ENCODE measurements at places on chromosomes 7 and 10.

GRCh38 chr10:4315551-4315950 lies 510.5 kb upstream of the AKR1E2 start:
- no peak for DNase-seq
- no peak overlapping the region for H3K4me3 ChIP-seq
- no peaks in the 10 kb centered on the region for H3K36me3 ChIP-seq
- H3K27ac ChIP-seq, result no peak overlapping the region
- no peaks in the 10 kb centered on the region for H3K4me1 ChIP-seq

- no peak overlapping the region for H3K27ac ChIP-seq
- no peak for DNase-seq
- no peaks in the 10 kb centered on the region for H3K27me3 ChIP-seq
- no peak overlapping the region for H3K4me3 ChIP-seq
Observed at GRCh38 chr7:109473172-109473571, 903.5 kb downstream of the DNAJB9 start.

DNA sequence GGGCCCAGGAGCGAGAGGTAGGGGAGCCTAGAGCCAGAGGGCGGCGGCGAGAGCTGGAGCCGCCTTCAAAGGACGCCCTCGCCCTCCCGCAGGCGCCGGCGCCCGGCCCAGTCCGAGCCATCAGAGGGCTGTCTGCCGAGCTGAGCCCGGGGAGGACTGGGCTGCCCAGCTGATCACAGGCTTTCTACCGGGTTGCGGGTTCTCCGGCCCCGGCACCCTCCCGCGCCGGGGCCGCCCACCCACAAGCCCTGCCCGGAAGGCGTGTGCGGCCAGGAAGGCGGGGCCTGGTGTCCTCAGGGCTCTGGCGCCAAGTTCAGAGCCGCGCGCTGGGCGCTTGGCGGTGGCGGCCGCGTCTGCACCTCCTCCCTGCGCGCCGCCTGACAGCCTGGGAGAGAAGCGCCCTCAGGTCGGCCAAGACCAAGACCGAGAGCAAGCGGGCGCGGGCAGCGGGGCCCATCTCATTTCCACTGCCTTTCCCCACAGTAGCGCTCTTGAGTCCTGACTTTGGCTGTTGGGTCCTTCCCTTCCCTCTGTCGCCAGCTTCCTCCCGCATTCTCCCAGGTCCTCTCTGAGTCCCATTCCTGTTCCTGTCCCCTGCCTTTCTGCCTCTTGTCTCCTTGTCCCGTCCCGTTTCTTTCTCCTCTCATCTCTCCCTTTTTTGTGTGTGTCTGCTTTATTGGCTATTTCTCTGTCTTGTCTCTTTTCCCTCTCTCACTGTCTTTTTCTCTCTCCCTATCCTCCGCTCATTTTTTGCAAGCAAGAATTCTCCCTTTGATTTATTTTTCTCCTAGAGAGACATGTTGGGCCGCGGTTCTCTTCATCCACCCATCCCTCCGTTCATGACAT lies 60.6 kb upstream of the MSMB start:
- peak overlapping the region; percentile 66 for H3K27ac ChIP-seq
- peak; percentile 78 for DNase-seq
- no peaks in the 10 kb centered on the region for H3K36me3 ChIP-seq
- H3K4me1 ChIP-seq, result peaks cover 15% of the 10 kb centered on the region

GRCh38 chr10:10528563-10528910 lies 489.1 kb upstream of the CELF2 start:
- no peaks in the 10 kb centered on the region for H3K4me1 ChIP-seq
- H3K27ac ChIP-seq, result no peak overlapping the region
- H3K4me3 ChIP-seq, result no peak overlapping the region
- H3K27me3 ChIP-seq, result peaks cover 26% of the 10 kb centered on the region

- no peak for DNase-seq
- H3K27me3 ChIP-seq, result peaks cover 45% of the 10 kb centered on the region
- H3K36me3 ChIP-seq, result no peaks in the 10 kb centered on the region
- H3K4me3 ChIP-seq, result no peak overlapping the region
- no peak overlapping the region for H3K27ac ChIP-seq
- peaks cover 8% of the 10 kb centered on the region for H3K4me1 ChIP-seq
Observed at GRCh38 chr7:94912085-94912484, 4.7 kb downstream of the PPP1R9A start.

- DNase-seq, result no peak
- H3K27me3 ChIP-seq, result peaks cover 2% of the 10 kb centered on the region
- H3K36me3 ChIP-seq, result no peaks in the 10 kb centered on the region
- peak overlapping the region; percentile 72 for H3K4me3 ChIP-seq
- H3K27ac ChIP-seq, result no peak overlapping the region
- peaks cover 13% of the 10 kb centered on the region for H3K4me1 ChIP-seq
Observed at GRCh38 chr10:124353896-124354295, 64.8 kb downstream of the OAT start.

DNA sequence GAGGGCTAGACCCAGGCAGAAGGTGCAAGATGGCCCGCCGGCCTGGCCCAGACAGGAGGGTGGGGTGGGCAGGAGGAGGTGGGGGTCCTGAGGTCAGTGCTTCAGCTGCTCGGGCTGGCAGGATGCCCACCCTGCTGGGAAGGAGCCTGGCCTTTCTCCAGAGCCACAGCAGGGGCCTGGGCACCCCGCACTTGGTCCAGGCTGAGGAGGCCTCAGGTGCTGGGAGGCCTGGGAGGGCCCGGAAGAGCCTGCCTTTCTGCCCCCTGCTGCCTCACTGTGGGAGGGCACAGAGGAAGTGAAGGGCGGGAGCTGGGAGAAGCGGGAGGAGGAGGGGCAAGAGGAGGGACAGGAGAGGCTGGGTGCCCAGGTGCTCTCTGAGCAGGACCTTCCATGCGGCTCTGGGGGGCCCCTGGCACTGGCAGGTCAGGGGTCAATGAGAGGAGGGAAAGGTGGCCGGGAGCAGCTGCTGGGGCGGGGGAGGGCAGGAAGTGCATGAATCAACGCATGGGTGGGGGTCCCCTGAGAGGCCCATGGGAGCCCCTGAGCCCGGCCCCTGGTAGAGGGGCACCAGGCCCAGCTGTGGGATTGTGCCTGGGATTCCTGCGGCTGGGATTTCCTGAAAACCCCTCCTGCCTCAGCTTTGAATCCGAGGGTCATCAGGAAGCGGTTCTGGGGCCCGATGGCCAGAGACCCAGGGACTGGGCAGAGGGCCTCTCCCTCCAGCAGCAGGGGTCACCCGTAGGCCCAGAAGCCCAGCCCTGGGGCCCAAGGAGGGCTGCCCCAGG lies 49.9 kb downstream of the PWWP2B start:
- H3K4me1 ChIP-seq, result peaks cover 38% of the 10 kb centered on the region
- DNase-seq, result peak; percentile 80
- no peaks in the 10 kb centered on the region for H3K27me3 ChIP-seq
- H3K36me3 ChIP-seq, result no peaks in the 10 kb centered on the region
- H3K4me3 ChIP-seq, result peak overlapping the region; percentile 74

DNA sequence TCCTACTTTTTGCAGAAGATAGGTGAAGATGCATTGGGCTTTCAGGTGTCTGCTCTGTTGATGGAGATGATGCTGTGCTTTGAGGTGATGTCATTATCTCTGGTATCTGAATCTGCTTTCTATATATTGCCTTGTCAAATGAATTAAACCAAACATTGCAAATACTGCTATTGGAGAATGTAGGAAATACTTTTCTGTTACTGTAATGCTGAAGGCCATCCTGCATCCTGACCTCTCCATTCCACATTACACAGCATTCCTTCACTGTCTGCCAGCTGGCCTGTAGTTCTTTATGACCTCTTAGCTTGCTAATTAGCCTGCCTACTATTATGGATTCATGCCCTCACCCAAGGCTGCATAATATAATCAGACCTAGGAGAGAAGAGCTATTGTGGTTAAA lies 73.2 kb downstream of the VCL start:
- H3K27me3 ChIP-seq, result no peaks in the 10 kb centered on the region
- H3K4me3 ChIP-seq, result no peak overlapping the region
- no peak for DNase-seq

- no peak for DNase-seq
- H3K27ac ChIP-seq, result no peak overlapping the region
- H3K27me3 ChIP-seq, result no peaks in the 10 kb centered on the region
- H3K4me1 ChIP-seq, result no peaks in the 10 kb centered on the region
- H3K36me3 ChIP-seq, result no peaks in the 10 kb centered on the region
Observed at GRCh38 chr10:127024685-127025435, 119.6 kb downstream of the DOCK1 start.

GRCh38 chr7:46229409-46229808 lies 308.3 kb upstream of the IGFBP3 start:
- no peak for DNase-seq
- no peaks in the 10 kb centered on the region for H3K27me3 ChIP-seq
- no peaks in the 10 kb centered on the region for H3K4me1 ChIP-seq
- H3K27ac ChIP-seq, result no peak overlapping the region
- H3K36me3 ChIP-seq, result no peaks in the 10 kb centered on the region

GRCh38 chr10:121454781-121455180 lies 143.5 kb downstream of the FGFR2 start:
- H3K27me3 ChIP-seq, result no peaks in the 10 kb centered on the region
- no peak overlapping the region for H3K4me3 ChIP-seq
- H3K4me1 ChIP-seq, result no peaks in the 10 kb centered on the region
- DNase-seq, result no peak
- no peak overlapping the region for H3K27ac ChIP-seq

DNA sequence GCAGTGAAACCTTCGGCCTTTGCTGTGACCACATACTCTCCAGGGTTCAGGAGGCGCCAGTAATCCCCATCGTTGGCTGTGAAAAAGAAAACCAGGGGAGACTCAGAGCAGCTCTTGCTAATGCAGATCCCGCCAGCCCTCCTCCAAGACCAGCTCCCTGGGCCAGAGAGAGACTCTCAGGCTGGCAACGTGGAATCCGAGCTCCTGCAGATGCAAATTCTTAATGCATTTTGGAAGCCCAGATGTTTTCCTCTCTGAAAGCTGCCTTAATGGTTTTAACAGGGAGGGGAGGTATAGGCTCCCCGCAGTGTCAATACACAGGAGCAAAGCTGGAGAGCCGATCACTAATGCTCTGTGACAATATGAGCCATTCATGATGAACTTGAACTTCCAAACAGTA lies 80.8 kb downstream of the GPR26 start:
- H3K27ac ChIP-seq, result no peak overlapping the region
- DNase-seq, result no peak
- no peak overlapping the region for H3K4me3 ChIP-seq
- no peaks in the 10 kb centered on the region for H3K36me3 ChIP-seq
- no peaks in the 10 kb centered on the region for H3K4me1 ChIP-seq
- peaks cover 3% of the 10 kb centered on the region for H3K27me3 ChIP-seq

DNA sequence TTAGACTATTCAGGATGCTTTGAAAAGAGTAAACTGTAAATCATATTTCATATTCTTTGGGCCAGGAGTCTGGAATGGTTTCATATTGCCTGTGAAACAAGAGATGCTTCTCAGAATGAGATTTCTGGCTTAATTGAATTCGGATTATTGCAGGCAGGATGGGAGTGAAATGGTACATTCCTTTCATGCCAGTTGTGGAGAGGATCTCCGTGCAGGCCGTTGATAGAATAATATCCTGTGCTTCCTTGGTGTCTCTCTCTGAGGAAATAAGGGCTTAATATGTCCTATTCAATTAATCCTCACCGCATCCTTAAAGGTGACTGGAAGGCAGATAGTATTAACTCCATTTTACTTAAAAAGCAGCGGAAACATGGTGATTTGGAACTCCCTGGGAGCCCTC lies 56.6 kb downstream of the CUX1 start:
- no peak overlapping the region for H3K4me3 ChIP-seq
- H3K27ac ChIP-seq, result no peak overlapping the region
- DNase-seq, result no peak
- H3K27me3 ChIP-seq, result no peaks in the 10 kb centered on the region
- no peaks in the 10 kb centered on the region for H3K36me3 ChIP-seq
- peaks cover 15% of the 10 kb centered on the region for H3K4me1 ChIP-seq

GRCh38 chr7:151053751-151054150 lies 3.9 kb downstream of the CDK5 start:
- H3K4me1 ChIP-seq, result peaks cover 23% of the 10 kb centered on the region
- H3K36me3 ChIP-seq, result peaks cover 12% of the 10 kb centered on the region
- DNase-seq, result no peak
- no peak overlapping the region for H3K27ac ChIP-seq
- H3K27me3 ChIP-seq, result no peaks in the 10 kb centered on the region

DNA sequence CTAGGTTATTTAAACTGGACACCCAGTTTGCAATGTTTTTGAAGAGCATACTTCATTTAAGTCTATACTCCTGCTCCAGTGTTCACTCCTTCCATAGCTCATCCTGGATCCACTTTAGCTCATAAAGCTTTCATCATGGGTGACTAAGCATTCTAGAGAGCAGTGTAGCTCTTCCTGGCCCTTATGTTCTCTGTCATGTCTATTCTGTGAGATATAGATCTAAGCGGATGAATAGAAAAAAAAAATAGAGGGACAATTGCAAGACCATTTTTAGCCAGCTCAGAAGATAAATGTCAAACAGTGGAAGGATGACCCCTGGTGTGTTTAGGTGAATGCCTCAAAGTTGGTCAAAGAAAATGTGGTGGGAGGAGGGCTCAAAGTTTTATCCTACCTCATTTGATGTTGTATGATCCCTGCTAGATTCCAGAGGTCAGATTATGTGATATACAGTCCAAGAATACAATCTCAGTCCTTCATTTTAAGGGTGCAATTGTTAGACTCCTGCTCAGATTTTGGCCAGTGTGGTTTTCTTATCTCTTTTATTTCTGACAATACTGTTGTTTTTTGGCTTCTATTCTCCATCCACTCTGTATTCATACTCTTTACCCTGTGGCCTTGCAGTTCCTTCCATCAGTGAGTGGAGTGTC lies 7.5 kb upstream of the HECW1 start:
- peaks cover 45% of the 10 kb centered on the region for H3K27me3 ChIP-seq
- no peak overlapping the region for H3K27ac ChIP-seq
- no peaks in the 10 kb centered on the region for H3K4me1 ChIP-seq
- H3K36me3 ChIP-seq, result no peaks in the 10 kb centered on the region
- H3K4me3 ChIP-seq, result no peak overlapping the region

- H3K4me3 ChIP-seq, result peak within 1 kb of the TSS; percentile 94
- peaks cover 48% of the 10 kb centered on the region for H3K36me3 ChIP-seq
- H3K27ac ChIP-seq, result peak within 1 kb of the TSS; percentile 98
Observed at GRCh38 chr10:94362360-94363250, at the start of gene NOC3L. NOC3L (minus strand) TSS chr10:94362939; CDS start chr10:94362838, 101 bp downstream.

GRCh38 chr10:78952686-78953085 lies 116.1 kb upstream of the ZMIZ1 start:
- no peak overlapping the region for H3K27ac ChIP-seq
- no peak for DNase-seq
- H3K4me3 ChIP-seq, result no peak overlapping the region
- no peaks in the 10 kb centered on the region for H3K4me1 ChIP-seq

- H3K4me3 ChIP-seq, result no peak overlapping the region
- peaks cover 74% of the 10 kb centered on the region for H3K4me1 ChIP-seq
- no peak for DNase-seq
Observed at GRCh38 chr7:6476596-6477317, 29.0 kb upstream of the DAGLB start.

DNA sequence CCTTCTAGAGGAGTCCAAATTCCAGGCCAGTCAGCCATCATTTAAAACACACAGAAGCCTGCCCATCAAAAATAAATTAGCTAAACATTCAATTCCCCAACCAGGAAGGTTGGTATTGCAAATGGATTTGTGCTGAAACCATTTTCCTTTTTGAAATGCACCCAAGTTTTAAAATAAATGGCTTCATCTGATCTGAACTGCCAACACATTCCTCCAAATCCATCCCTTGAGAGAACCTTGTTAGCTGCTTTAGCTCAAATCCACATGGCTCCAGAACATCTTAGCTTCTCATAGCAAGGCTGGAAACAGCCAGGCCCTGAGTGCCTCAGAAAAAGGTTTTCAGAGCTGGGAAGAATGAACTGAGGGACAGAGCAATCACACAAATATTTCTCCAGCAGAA lies 306.3 kb downstream of the FZD1 start:
- H3K36me3 ChIP-seq, result no peaks in the 10 kb centered on the region
- no peak for DNase-seq
- H3K4me1 ChIP-seq, result no peaks in the 10 kb centered on the region
- no peaks in the 10 kb centered on the region for H3K27me3 ChIP-seq
- no peak overlapping the region for H3K4me3 ChIP-seq
